Eye (tissue), 1 donor: ENCODE measurements at places on chromosomes 1 and 21.

GRCh38 chr21:17725339-17725738, 93.8 kb downstream of the C21orf91 start:
- no peak for DNase-seq

DNA sequence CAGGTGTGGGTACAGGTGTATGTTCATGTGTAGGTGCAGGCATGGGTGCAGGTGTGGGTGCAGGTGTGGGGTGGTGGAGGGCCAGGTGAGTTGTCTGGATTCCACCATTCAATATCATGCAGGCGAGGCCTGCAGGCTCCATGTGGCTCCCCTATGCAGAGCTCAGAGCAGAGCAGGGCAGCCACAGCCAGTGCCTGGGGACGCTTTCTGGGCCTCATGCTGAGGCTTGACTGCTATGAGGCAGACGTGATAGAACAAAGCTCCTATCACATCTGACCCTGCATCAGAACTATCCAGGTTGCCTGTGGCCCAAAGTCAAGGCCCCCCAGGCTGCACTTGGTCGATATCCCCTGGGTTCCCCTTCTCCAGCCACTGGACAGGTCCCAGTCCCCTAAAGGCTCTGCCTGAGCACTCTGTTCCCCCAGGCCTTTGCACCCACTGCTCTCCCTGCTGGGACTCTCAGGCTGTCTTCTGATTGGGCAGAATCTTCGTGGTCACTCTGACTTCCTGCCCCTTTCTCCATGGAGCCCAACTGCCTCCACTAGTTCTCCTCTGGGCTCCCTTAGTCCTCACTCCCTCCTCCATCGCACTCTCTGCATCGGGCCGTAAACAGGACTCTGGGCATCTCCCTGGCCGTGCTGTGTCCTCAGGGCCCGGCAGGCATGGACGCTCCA, 78.6 kb upstream of the ACTL8 start:
- DNase-seq = peak; percentile 35

DNA sequence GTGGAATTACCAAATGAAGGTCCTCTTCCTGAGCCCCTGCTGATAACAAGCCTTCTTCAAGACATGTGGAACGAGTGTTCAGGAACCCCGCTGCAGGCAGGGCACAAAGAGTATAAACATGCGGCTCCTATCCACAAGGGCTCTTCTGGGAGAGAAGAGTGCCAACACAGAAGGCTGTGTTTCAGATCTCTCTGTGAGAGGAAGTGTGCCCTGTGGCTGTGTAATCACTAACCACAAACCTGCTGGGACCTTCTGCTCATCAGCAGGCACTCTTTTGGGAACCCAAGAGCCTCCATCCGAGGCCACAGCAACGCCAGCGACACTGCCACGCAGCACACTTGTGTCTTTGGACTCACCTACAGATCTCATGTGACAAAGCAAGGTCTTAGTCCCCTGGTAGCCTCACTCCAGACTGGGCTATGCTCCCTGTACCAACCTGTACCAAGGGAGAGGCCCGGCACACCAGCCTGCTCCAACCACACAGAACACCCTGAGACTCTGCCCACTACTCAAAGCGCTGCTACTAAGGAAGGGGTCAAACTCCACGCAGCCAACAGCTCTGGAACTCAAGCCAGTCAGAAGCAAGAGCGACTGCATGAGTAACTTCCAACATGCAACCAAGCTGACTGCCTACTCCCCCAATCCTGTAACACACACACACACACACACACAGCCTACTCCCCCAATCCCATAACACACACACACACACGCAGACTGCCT, 7.8 kb downstream of the PTTG1IP start:
- DNase-seq = no peak

DNA sequence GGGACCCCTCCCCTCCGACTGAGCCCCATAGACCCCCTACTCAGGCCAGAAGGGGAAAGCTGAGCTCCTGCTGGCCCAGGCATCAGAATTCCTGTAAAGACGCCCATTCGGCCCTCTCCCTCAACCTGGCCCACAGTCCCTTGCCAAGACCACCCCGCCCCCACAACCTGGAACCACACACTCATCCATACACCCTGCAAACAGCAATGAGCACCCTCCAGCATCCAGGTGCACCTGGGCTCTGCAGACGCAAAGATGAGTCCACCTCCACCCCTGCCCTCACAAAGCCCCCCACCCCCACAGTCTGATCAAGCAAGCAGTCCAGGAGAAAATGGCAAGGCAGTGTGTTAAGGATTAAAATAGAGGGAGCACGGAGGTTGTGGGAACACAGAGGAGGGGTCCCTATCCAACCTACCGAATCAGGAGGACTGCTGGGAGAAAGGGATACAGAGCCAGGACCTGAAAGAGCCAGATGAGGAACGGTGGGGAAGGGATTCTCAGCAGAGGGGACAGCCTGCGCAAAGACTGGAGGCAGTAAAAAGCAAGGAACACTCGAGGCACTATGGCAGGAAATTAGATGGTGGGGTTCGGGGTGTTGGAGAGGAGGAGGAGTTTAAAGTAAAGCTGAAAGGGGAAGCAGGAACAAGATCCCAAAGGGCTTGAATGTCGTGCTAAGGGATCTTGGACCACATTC, 67.3 kb upstream of the LAPTM5 start:
- no peak for DNase-seq

GRCh38 chr21:45302082-45303061, 14.7 kb upstream of the POFUT2 start:
- peak; percentile 68 for DNase-seq

DNA sequence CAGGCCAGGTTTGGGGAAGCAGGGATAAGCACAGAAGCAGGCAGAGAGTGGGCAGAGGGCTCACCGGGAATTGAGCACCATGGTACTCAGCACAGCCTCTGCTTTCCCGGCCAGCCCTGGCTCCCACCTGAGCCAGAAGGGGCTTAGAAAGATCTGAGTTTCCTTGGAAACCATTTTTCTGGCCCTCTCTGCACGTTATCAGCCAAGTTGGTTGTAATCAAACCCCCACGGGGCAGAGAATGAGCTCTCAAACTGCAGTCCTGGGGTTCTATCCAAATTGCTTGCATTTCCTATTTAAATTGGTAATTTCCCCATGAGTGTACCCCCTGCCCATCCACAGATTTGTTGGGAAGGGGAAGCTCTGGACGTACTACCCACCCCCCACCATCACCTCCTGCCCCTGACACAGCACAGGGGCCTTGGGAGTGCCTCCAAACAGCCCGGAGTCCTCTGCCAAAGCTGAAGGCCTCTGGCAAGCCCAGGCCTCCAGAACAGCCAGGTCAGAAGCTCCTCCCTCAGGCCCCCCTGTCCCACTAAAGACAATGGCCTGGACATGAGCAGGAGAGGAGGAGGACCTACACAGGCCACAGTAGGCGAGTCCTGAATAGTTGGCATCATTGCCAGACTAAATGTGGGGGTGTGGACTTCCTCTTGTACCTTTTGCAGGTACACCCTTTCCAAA, 42.7 kb upstream of the GJB5 start:
- no peak for DNase-seq

GRCh38 chr1:239719642-239720258, 333.4 kb downstream of the CHRM3 start:
- no peak for DNase-seq

GRCh38 chr1:213345621-213346020, 294.6 kb downstream of the RPS6KC1 start:
- DNase-seq = no peak

- DNase-seq = no peak
Measured at GRCh38 chr1:36008546-36009197, 75.2 kb upstream of the TEKT2 start.

DNA sequence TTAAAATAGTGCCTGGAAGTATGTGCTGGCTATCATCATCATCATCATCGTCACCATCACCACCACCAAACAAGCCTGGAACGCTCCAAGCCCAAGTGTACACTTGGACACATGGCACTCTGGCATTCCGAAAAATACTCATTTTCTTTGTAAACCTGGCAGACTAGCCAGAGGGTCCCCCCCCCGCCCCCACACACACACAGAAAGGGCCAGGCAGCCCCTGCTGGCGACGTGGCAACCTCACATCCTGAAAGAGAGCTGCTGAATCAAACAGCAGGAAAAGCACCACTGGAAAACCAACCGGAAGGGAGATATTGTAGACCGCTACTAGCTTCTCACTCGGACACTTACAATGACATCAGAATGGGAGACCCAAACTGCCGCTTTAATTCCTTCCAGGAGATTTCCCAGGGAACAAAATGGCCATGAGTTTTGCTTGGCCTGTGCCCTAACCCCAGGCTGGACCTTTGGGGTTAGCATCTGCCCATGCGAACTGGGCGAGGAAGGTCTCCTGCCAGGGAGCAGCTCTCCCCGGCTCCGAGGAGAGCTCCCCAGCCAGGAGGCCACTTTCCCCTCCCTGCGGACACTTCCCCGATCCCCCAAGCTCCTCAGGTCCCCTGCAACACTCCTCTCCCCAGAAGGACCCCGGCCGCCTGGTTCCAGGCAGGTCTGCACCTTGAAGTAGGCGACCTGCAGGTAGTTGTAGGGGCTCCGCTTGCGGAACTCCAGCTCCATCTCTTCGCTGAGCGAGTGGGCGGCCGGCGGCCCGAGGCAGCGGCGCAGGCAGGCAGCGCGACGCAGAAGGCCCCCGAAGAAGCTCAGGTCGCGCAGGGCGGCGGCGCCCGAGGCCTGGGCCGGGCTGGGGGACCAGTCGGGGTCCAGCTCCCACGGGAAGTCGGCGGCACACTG, 742 bp downstream of the P3H1 start:
- peak; percentile 88 for DNase-seq

DNA sequence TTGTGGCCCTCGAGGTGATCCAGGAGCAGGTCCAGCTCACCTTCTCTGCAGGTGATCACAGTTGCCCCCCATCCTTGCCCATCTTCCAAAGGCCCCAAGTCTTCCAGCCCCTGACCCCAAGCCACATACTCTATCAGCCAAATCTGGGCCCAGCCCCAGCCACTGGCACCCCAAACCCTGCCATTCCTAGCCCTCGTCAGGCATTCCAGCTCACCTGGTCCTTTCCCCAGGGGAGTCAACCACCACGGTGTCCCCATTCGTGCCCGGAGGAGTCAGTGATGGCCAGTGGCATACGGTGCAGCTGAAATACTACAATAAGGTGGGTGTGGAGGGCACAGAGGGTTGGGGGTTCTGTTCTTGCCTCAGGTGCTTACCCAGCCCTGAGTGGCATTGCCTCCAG, 12.2 kb downstream of the CELSR2 start:
- DNase-seq = no peak

DNA sequence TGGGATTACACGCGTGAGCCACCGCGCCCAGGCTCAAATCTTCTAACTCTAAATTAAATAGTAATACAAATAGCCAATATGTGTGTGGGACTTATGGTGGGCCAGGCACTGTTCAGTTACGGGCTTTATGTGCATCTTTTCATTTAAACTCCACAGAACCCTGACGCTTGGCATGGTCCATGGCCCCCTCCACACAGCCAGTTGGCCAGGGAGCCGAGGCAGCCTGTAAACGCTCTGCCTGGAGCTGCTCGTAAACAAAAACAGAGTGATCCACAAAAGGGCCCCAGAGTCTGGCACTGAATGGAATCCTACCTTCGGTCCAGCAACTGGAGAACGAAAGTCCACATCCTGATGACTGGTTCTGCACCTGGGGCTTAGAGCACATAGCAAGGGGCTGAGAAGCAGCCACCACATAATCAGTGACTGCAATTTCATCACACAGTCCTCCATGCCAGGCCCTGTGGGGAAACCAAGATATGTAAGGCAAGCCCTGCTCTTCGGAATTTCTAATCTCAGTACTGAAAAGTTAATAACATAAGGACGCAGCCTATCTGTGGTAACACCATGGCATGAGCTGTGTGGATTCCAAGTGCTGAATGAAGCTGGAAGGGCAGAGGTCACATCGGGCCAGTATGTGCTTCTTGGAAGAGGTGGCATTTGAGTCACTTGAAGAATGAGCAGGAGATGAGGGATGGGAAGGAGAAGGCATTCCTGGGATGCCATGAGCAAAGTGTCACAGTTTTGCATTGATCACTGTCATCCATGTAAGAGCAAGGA, 13.5 kb upstream of the ADAMTSL4 start:
- no peak for DNase-seq

DNA sequence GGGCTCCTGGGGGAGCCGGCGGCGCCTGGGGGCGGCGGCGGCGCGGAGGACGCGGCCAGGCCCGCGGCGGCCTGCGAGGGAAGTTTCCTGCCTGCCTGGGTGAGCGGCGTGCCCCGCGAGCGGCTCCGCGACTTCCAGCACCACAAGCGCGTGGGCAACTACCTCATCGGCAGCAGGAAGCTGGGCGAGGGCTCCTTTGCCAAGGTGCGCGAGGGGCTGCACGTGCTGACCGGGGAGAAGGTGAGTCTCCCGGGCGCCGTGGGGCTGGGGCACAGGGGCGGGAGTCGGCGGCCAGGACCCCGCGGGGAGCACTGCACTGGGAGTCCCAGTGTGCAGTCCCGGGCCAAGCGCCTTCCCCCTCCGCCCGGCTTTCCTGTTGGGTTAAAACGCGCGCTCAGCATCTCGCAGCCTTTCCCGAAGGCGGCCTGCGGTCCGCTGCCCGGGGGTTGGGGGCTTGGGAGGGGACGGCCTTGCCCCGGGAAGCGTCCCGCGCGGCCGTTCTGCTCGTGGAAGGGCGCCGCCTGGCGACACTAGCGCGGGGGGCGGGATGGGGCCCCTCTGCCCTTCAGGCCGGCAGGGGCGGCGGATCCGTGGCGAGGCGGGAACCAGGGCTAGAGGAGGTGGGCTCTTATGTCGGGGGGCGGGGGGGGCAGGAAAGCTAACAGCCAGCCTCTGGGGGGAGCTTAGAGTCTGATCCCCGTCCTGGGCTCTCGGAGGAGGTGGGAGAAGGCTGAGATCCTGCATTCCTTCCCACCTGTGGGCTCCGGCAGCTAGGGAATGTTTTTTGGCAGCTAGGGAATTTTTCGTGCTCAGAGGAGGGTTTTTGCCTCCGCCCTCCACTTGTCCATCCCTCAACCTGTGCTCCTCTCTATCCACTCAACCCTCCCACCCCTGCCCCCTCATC, 1.1 kb downstream of the HUNK start:
- DNase-seq = peak; percentile 87

- DNase-seq = no peak
Measured at GRCh38 chr1:234102583-234102982, 198.1 kb downstream of the SLC35F3 start.
